Activated CD8-positive, alpha-beta memory T cell treated with anti-CD3 and anti-CD28 coated beads for 48 hours (primary cell): ENCODE measurements at places on chromosomes 7 and 10.

GRCh38 chr10:6583447-6583846 lies 3.4 kb upstream of the PRKCQ start:
- no peak for DNase-seq

DNA sequence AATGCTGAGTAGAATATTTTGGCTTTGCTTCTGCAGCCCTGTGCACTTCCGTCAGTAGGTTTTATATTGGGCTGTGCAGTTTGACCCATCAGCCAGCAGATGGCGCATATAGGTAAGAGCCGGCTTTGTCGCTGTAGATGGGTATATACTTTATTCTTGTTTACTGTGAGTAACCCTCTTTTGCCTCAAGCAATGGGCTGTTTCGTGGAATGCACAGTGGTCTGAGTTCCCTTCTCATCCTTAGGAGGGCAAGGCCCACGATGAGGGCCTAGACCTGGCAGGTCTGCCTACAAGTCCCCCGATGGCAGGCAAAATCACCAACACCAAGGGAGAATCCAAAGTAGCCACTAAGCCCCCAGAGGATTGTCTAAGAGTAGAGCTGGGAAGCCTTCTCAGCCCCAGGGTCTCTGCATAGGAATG lies 1002.9 kb upstream of the KCND2 start:
- no peak for DNase-seq

DNA sequence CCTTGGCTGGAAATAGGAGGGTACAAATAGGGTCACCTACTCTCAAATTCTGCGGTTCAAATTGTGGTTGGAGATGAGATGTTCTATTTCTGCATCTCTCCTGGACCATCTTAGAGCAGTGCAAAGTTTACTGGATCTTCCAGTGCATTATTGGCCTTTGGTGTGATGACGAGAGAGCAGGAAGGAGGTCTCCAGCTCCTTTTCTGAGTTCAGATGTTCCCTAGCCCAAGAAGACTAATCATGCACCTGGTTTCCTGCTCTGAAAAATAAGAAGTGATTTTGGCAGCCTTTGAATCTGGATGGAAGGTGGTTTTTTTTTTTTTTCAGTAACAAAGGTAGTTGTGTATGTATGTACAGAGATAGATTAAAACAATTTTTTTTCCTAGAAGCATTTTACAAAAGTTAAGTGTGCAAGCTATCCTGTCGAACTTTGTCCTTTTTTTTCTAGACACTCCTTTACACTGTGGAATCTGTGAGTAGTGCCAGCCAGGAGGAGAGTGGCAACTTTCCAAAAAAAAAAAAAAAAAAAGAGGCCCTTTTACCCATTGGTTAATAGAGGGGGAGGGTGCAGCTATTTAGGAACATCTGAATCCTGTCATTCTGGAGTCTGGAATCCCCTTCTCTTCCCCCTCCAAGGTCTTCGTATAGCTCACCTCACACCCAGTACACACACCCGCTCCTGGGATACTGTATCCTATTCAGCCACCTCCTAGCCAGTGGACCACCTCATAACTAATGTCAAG lies 26.3 kb downstream of the PAPSS2 start:
- no peak for DNase-seq

DNA sequence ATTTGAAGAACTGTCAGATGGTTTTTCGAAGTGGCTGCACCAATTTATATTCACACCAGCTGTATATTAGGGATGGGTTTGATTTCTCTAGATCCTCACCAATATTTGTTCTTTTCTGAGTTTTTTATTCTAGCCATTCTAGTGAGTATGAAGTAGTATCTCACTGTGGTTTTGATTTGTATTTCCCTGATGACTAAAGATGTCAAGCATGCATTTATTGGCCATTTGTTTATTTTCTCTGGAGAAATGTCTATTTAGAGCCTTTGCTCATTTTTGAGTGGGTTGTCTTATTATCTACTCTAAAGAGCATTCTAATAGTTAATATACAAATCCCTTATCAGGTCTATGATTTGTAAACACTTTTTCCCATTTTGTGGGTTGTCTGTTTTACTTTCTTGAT lies 123.9 kb downstream of the PCLO start:
- DNase-seq: no peak

- DNase-seq: no peak
Observed at GRCh38 chr7:1545417-1546246, 10.4 kb downstream of the TMEM184A start.

DNA sequence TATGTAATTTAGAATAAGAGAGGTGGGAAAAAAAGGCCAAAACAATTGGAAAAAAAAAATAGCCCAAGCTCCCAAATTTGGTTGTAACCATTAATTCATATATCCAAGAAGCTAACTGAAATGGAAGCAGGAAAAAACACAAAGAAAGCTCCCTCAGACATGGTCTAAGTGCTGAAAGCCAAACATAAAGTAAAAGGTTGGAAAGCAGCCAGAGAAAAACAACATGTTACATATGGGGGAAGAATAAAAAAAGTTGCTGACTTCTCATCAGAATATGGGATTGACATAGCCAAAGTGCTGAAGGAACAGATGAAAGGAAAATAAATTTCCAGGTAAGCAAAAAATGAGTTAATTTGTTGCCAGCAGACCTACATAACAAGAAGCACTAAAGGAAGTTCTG lies 40.3 kb downstream of the PDZD8 start:
- DNase-seq: no peak

GRCh38 chr7:45978010-45978681 lies 57.1 kb upstream of the IGFBP3 start:
- no peak for DNase-seq

DNA sequence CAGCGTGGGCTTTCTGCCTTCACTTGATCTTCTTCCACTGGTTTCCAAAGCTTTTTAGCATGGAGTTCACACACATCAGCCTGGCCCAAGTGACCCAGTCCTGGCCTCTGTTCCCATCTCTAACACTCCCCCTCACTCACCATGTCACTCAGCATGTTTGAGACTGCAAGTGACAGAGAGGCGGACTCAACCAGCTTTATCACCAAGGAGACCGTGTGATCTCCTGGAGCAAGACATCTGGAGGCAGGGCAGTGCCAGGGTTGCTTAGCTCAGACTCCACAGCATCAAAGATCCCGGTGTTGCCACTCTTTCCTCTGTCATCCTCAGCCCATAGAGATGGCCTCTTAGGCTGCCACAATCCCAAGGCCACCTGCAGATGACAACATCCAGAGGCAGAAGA lies 39.4 kb downstream of the FAM241B start:
- DNase-seq: no peak

DNA sequence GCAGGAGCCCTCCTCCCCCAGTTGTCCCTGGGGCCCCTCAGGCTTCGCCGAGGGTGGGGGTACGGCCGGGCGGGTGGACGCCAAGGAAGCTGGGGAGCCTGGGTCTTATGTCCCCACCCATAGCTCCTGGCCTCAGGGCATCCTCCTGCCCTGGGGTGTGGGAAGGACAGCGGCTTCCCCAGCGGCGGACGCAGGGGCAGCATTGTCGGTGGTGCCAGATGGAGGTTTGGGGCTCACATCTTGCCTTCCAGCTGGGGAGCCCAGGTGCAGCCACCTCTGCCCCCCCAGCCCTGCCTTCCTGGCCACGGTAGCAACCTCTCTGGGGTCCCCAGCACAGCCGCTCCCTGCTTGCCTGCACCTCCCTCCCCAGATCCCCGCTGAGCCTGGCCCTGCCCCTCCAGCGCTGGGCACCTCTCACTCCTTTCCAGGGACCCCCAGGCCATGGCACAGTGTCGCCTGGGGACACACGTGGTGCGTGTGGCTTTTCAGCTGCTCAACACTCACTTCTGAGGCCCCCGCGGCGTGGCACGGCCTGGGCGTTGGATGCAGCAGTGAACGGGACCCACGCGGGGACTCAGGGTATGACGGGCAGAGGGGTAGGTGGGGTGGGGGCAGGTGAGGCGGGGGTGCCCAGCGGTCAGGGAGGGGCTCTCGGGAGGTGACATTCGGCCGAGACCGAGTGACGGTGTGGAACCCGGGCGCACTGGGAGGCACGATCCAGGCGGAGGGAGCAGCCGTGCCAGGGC lies 53.1 kb downstream of the UNCX start:
- DNase-seq: no peak

GRCh38 chr7:155190688-155191087 lies 107.0 kb upstream of the INSIG1 start:
- peak; percentile 57 for DNase-seq

GRCh38 chr7:96328016-96328415 lies 6.1 kb upstream of the SLC25A13 start:
- DNase-seq: no peak

- DNase-seq: no peak
Observed at GRCh38 chr7:3897430-3898372, 596.6 kb downstream of the SDK1 start.

DNA sequence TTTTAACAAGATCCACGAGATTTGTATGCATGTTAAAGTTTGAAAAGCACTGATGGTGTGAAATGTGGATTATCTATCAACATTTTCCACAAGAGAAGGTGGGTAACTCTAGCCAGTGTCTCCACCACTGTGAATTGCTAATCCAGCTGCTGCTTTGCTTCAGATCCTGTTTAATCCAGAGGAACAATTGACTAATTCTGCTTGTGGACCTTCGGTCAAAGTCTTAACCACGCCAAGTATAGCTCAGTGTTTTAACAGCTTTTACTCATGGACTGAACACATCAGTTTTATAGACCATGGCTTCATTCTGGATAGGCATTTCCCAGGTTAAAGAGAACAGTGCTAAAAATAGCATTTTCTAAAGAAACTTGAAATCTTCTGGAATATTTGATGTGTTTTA lies 23.5 kb downstream of the ADK start:
- no peak for DNase-seq

DNA sequence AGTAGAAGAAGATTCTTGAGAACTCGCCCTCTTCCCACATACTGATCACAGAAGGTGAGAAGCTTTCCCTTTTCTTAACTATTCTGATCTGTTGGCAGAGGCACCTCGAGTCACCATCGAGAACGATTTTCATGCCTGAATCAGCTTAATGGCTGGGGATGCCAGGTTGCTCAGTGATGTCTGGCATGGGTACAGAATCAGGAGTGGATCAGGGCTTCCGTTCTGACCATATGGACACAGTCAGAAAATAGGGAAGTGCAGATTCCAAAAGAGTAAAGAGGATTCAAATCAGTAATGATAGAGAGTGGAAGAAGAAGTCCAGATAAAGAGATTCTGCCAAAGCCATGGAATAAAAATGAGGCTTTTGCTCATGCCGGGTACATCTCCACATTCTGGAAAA lies 52.0 kb upstream of the GRB10 start:
- DNase-seq: no peak

- DNase-seq: no peak
Observed at GRCh38 chr10:91607646-91608403, 25.0 kb downstream of the PPP1R3C start.

DNA sequence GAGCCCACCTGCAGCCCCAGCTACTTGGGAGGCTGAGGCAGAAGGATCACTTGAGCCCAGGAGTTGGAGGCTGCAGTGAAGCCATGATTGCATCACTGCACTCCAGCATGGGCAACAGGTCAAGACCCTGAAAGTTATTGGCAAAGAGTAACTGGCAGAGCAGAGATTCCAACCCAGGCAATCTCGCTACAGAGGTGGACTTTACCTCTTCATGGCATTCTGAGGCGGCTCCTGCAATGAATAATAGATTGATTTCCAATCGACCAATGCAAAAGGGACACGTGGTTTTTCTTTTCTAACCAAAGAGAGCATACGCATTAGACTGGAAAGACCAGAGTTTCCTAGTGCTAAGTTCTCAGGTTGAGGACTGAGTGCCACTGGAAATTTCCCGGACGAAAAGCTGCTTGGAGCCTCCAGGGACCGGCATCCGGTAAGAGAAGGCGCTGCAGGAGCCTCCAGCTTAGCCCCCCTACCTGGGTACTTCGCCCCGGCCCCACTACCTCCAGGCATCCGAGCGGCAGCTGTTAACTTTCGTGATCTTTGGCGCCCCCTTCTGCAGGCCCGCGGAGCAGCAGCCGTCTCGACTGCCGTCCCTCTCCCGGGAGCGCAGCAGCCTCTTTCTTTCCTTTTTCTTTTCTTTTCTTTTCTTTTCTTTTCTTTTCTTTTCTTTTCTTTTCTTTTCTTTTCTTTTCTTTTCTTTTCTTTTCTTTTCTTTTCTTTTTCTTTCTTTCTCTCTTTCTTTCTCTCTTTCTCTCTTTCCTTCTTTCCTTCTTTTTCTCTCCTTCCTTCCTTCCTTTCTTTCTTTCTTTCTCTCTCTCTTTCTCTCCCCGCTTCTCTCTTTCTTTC lies 4.1 kb downstream of the MBLAC1 start:
- peak; percentile 81 for DNase-seq

DNA sequence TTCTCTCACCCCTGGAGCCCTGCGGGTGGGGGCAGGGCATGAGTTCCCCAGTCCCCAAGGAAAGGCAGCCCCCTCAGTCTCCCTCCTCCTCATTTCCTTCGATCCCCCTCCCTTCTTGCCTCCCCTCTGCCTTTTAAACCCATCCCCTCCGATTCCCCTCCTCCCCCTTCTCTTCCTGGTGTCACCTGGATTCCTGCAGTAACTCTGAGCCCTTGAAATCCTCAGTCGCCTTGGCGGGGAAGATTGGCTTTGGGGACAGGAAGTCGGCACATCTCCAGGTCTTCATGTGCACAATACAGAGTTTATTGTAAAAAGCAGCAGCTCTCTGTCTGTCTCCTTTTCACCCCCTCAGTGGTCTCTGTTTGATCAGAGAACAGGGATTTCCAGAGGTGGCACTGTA lies 1.3 kb upstream of the MUC12 start:
- DNase-seq: no peak

DNA sequence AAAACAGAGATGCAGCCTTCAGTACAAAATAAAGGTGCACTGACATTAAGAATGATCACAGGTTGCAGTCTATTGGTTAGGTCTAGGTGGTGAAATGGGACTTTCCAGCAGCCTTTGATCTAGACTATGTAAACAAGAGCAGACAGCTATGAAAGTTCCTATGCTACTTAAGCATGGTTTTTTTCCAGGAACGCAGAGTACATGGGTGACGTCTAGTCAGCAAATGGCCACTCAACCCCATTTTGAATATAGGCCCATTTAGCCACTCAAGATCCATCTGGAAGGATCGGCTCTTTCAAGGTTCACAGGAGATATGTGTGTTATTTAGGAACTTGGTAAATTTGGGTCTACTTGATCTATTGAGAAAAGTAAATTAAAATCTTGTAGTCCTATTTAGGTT lies 1424.6 kb upstream of the LRRTM3 start:
- no peak for DNase-seq

DNA sequence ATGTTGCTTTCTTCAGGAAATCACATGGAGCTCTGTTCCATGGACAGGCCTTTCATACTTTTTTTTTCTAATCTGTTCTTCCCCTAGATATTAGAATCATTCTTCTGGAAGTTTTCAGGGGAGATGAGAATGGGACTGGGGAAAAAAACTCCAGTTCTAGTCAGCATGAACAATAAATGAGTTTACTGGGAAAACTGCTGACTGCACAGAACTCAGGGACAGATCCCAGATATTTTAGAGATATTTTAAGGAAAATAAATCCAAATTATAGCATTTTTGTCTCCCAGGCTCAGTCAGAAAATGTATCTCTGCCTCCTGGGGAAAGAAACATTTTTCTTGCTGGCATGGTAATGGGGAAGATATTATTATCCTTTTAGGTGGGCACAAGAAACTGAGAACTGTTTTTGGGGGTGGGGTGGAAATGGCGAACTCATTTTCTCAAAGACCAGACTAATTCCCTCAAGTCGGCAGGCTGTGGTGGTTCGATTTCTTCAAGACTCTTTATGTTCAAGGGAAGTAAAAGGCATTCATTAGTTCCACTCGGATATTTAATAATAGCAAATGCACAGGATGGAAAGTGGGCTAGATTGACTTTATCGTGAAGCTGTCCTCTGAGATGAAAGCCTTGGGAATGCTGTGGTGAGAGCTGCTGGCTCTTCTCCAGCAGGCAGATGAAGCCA lies 157.5 kb downstream of the ADRA2A start:
- DNase-seq: no peak

GRCh38 chr7:66047426-66047825 lies 28.2 kb upstream of the ASL start:
- DNase-seq: no peak
